ENCODE measurements at places on chromosomes 7 and 10.

DNA sequence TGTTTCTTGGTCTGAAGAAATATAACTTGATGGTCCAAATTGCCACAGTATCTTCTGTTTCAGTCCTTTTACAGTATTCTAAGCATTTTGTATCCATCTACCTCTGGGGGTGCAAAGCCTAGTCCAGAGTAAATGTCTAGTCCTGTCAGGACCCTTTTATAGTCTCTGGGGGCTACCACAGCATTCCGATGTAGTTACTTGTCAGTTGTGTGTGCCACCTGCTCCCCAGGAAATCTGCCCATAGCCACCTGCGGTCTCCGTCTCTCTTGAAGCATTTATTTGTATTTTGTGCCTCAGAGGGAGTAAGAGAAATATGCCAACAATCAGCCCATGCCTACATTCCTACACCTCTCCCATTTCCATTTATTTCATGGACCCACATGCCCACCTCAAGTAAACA lies 12.8 kb downstream of the AGBL3 start:
- DNase-seq, result no peak

GRCh38 chr10:77842652-77843212 lies 83.8 kb downstream of the DLG5 start:
- DNase-seq, result no peak

- DNase-seq, result no peak
These were observed 68.1 kb downstream of the LHPP start for GRCh38 chr10:124529661-124530214.

- no peak for DNase-seq
These were observed 1.0 kb downstream of the UBTD1 start for GRCh38 chr10:97499561-97500296.

DNA sequence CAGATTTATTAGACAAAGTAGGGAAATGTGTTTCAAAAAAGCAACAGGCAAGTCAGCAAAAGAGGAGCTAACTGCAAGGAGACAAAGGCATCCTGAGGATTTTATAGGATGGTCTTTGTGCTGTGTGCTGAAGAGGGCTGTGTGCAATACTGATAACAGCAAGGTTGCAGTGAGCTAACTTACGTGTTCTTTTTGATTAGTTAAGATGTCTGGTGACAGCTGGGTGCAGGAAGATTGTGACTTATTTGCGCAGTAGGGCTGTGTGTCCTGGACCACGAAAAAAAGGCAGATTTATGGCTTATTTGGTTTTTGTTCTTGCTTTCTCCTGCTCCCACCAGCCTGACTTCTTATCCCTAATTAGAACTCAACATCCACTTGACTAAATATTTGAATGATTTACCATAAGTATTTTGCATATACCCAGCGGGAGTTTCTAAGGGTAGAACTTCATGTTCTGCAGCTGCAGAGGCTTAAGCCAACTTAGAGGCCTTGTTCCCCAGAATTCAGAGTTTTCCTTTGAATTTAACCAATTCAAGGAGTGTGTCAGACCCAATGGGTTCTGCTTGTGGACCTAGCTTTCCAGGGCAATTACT lies 119.0 kb downstream of the ANKRD26 start:
- DNase-seq, result no peak

DNA sequence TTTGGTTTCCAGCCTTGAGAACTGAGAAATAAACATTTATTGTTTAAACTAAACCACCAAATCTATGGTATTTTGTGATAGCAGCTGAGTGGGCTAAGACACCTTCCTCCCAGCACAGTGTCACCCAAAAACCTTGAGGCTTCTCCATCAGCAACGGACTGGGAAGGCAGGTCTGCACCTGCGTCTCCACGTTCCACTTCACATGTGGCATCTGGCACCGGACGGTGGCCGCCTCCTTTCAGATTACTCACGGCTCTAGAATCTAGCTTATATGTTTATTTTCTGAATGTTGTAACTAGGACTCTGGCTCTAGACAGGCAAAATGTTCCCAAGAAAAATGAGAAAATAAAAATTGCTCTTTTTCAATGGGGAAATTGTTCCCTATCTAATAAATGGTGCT lies 201.0 kb downstream of the ADARB2 start:
- DNase-seq, result no peak

DNA sequence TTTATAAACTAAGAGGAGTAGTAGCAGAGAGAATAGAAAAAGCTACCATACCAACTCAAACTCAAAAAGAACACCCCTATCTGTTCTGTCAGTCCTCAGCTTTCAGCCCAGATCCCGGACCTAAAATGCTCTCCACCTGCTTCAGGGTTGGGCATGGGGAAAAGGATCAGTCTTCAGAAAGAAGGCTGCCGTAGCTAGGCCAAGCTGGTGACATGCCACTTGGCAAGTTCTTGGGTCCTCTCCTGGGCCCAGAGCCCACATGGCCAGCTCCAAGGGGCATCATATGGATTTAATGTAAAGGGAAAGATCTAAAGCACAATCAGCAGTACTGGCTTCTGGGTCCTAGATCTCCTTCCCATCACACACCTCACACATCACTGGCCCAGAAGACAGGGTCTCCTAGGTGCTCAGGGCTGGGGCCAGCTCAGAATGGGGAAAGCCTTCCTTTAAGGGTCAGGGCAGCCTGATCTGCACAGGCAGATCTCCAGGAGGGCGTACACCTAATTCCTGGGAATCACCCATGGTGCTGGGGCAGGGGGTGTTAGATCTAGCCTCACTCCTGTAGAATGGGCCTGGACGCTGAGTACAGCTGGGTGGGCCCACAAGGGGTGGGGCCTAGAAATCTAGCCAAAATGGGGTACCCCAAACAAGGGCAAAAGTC lies 2.5 kb downstream of the VAX1 start:
- no peak for DNase-seq

GRCh38 chr10:43681220-43681619 lies 32.5 kb upstream of the ZNF32 start:
- no peak for DNase-seq

GRCh38 chr7:2431260-2431867 lies 28.0 kb downstream of the CHST12 start:
- no peak for DNase-seq

- no peak for DNase-seq
These were observed 3.5 kb downstream of the MSMB start for GRCh38 chr10:46042527-46042926.

DNA sequence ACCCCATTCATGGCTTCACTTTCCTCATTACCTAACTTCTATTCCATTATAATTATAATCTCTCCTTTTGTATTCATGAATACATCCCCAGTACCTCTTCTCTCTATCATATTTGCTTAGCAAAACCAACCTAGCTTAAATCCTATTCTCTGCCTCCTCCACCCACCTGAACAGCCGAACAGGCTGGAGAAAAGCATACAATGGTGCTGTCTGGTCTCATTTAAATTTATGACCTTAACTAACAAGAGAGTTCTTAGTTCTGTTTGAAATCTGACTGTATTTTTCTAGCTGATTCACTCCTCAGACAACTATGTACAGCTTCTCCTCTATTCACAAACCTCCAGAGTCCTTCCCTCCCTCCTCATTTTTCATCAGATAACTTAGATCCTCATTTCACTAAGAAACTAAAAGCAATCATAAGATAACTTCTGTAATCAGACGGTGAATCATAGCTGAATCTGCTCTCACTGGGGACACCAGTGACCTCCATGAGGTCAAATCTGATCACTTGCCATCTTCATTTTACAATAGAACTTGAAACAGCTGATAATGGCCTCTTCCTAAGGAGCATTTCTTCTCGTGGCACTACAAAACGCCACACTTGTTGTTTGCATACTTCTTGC lies 233.9 kb upstream of the AOAH start:
- no peak for DNase-seq

DNA sequence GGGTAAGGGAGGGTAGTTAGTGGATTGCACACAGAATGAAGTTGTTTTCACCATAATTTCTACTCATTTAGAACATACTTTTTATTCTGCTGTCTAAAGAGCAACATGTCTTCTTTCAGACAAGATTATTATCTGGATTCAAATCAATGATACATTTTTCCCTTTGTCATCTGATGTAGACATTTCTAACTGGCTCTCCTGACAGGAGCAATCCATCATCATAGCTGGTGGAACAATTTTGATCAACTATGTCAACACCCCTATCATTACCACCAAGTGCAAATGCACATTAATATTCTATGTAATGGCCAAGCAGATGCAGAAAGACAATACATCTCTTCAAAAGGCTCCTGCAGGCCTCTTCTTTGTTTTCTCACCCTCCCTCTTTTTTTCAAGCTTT lies 672.9 kb upstream of the LRRTM3 start:
- no peak for DNase-seq

DNA sequence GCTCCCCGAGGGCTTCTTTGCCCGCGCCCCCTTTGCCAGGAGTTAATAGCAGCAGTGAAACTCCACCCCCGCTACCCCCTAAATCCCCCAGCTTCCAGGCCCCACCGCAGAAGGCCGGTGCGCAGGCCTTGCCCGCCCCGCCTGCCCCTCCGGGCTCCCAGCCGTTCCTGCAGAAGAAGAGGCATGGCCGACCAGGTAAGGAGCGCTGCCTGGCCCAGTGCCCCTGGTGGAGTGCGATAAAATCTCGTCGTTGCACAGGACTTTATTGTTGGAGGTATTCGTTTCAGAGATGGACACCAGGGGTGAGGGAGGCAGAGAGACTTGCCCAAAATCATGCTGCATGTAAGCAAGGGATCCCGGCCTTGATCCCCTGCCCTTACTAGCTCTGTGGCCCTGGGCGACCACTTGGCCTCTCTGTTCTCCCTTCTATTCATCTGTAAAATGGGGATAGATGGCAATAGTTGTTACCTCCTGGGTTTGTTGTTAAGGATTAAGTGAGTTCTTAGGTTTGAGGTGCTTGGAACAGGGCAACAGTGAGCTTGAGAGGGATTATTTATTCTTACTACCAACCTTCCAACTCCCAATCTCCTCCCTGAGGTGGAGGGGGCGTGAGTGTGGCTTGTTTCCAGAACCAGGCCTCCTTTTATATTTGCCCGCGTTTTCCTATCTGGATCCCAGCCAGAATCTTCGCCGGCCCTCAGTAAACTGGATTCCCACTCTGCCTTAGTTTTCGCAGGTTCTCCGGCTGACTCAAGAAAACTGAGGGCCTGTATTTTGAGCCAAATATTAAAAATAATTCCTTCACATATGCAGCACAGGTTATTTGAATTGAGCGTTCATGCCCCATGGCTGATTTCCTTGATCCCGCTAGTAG lies 78.3 kb downstream of the WIPF3 start:
- DNase-seq, result no peak

- DNase-seq, result no peak
These were observed 61.1 kb upstream of the EZH2 start for GRCh38 chr7:148944935-148945934.

GRCh38 chr7:22351329-22351692 lies 5.6 kb downstream of the RAPGEF5 start:
- no peak for DNase-seq

DNA sequence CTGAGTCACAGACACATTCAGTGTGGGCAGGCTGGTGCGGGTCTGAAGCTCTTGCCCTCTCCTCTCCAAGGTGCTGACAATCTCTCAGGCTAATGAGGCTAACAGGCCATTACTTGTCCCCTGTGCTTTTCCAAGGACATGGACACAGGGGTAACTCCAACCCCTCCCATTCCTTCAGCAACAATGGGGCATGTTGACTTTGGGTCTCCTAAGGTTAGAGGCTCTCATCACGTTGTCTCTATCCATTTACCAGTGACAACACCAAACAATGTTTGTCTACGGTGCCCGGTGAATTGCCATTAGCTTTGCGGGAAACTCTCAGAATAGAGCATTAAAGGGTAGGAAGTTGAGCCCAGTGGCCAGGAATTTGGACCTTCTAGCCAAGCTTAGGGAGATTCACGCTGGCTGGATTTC lies 101.6 kb upstream of the TNS3 start:
- no peak for DNase-seq

DNA sequence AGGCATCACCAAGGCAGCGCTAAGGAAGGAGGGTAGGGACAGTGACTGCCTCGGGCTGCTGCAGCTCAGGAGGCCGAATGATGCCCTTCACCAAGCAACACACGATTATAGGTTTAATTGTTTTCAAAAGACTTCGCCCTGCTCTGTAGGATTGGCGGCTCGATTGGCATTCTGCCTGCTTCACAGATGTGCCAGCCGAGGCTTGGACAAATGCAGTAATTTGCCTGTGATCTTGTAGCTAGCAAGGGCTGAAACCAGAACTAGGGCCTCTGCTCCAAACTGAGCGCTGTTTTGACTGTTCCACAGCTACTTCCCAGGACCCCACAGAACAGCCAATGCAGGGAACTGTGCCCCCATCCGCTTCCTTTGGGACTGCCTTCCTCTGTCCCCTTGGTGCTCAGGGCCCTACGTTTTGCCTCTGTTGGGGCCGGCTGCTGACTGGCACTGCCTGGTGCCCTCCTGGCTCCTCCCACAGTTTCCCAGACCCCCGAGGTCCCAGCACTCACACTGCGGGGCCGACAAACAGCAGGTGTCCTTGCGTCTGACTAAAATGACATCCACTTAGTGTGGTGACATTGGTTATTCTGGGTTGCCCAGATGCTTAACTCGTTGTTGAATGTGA lies 62.6 kb upstream of the EN2 start:
- no peak for DNase-seq

DNA sequence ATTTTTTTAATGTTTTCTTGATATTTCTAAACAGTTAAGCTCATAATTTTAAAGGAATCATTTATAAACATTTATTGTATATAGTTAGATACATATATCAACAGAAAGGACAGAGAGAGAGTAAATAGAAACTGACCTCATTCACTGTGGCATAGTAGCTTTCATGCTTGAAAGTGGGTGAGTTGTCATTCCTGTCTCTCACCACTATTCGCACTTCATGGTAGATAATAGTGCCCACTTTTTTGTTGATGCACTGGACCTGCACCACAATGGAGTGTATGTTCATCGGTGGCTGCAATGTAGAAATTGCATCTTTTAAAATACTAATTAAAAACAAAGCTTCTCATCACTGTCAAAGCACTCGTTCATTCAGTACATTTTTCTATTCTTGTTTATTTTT lies 432.0 kb downstream of the PCDH15 start:
- DNase-seq, result no peak

DNA sequence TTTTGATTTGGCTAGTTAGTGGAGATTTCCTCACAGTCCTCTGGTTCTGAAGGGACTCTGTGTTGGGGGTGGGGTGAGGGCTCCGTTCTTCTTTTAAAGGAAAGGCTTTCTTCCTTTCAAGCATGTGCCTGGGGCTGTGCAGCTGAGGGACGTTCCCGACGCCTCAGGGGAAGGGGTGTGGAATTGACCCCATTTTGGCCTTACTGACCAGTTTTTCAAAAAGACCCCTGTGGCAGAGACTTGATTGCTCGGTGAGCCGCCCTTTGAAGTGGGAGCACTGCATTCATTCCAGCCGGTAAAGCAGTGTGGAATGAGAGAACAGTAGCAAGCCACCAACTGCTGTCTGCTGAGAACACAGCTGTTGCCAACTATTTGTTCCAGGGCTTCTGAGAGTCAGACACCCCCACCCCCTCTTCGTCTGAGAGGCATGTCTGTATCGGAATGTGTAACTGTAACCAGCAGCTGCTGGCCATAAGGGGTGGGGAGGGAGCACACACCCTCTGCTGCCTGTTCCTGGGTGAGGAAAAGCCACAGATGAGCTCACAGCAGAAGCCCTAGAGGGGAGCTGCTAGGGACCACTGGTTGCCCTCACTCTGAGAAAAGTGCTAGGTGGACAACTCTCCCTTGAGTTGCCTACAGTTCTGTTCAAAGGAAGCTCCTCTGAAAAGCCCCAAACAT lies 33.2 kb downstream of the WBP1L start:
- no peak for DNase-seq
